ENCODE measurements at places on chromosomes 4 and X.

GRCh38 chr4:141575884-141576283 lies 60.5 kb upstream of the IL15 start:
- DNase-seq, result no peak

- no peak for DNase-seq
Measured at GRCh38 chrX:41259516-41259915, 74.4 kb upstream of the DDX3X start.

GRCh38 chr4:173420801-173421200 lies 21.9 kb upstream of the SCRG1 start:
- DNase-seq, result no peak

GRCh38 chrX:10158279-10159144 lies 1.7 kb downstream of the CLCN4 start:
- no peak for DNase-seq

DNA sequence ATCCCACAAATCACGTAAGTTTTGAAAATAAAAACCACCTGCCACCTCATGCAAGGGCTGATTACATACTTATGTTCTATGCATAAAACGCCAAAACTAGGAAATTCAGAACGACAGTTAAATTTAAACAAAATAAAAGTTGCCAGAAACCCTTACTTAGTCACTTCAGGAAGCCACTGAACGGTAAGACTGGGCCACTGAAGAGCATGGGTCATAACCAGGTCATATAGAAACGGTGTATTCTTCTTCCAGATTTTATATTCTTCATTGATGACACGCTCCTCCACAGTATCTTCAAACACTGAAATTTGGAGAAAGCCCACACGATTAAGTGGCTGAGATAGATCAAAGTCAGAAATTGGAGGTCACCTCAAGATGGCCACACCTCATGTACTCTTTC lies 1.2 kb downstream of the RBBP7 start:
- no peak for DNase-seq

- DNase-seq, result no peak
Measured at GRCh38 chr4:166144607-166145006, 271.6 kb downstream of the TLL1 start.

DNA sequence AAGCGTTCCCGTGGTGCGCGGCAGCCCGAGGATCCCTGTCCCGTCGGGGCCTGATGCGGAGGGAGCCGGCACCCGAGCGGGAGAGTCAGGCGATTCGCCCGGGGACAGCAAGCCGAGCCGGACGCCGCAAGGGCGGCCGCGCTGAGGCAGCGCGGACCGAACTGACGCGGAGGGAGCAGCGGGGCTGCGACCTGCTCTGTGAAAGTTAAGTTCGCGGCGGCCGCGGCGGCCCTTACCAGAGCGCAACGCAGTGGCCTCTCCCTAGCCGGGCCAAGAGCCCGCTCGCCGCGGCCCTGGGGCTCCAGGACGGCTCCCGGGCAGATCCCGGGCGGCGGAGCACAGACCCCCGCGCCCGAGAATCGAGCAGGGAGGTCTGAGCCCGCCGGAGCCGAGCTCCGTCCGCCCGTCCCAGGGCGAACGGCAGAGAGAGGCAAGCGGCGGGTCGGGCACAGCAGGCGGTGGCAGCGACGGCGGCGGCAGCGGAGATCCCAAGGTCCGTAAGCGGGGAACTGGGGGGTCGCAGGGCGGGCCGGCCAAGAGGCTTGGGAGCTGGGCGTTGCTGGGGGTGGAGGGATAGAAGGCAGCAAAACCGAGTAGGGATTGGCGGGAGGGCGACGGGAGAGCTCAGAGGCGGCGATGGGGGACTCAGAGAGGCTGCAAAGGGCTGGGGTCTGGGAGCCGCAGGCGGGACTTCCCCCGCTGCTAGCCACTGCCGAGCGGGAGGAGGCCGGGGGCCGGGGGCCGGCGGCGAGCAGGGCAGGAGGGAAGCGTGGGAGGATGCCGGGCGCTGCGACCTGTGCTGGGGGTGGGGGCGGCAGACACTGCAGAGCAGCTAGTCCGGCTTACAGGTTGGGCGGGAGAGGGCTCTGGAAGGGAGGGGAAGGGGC lies 1.0 kb downstream of the GPR50 start:
- DNase-seq, result no peak

GRCh38 chr4:26992657-26993361 lies 132.2 kb downstream of the STIM2 start:
- DNase-seq, result no peak

DNA sequence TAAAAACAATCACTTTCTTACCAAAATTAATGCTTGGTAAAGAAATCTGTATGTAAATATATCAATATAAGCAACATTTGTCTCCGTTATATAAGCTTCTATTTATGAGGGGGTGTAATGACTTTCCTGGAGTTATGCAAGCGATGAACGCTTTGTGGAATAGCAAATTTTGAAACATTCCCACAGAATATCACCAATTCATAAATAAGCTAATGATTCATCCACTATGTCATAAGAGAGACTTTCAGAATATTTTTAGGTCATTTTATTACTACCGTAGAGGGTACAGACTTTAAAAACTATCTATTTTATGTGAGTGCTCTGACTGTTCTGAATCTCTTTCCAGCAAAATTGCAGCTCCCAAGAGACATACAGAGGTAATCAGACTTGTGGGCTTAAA lies 179.5 kb upstream of the FTHL17 start:
- no peak for DNase-seq

DNA sequence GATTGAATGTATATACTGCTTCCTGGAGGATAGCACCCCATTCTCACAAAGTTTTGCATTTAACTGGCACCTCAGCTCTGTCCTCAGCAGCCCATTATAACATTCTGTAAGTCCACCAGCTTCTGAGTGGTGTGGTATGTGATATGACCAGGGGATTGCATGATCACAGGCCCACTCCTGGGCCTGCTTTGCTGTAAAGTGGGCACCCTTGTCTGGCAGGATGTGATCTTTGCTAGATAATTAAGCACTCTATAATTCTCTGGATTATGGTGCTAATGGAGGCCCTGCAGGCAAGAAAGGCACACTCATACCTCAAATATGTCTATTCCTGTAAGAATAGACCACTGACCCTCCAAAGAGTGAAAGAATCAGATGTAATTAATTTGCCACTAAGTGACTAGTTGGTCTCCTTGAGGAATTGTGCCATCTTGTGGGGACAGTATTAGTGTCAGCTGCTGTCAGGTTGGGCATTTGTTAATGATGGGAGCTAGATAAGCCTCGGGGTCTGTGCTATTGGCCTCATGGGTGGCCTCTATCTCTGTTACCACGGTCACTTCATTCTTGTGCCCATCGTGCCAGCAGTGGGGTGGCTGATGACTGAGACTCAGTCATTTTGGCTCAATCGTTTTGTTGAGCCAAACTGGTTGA lies 2.2 kb upstream of the CFI start:
- peak; percentile 24 for DNase-seq

GRCh38 chrX:145715641-145716138 lies 101.9 kb upstream of the SLITRK2 start:
- no peak for DNase-seq

DNA sequence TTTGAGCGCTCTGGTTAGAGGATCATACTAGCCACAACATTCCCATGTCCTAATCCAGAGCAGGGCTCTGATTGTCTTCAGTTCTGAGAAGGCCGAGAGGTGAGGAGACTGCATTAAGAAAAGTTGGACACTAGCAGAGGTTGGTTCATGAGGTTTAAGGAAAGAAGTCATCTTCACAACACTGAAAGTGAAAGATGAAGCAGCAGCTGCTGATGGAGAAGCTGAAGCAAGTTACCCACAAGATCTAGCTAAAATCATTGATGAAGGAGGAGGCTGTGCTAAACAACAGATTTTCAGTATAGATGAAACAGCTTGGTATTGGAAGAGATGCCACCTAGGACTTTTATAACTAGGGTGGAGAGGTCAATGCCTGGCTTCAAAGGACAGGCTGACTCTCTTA lies 36.8 kb downstream of the RAP1GDS1 start:
- no peak for DNase-seq

DNA sequence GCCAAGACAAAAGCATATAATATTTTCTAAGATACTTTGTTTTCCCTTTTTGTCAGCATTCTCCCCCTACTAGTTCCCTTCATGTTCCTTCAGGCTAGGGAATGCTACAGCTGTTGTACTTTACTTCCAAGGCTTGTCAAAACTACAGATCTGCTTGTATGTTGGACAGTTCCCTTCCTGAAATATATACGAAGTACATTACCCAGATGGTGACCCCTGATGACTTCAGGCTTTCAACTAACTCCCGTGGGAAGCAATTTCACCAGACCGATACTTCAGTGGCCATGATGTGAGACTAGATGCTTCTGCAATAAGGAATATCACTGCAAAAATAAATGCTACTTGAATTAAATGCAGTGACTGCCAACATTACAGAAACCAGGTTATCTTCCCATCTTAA lies 332.8 kb downstream of the SH2D1A start:
- DNase-seq, result no peak
